ENCODE measurements at places on chromosomes 4 and X. TPM values are rescaled to one million over a fixed set of nuclear protein-coding genes. Genes with fewer than 3 reads are reported as not detected.

DNA sequence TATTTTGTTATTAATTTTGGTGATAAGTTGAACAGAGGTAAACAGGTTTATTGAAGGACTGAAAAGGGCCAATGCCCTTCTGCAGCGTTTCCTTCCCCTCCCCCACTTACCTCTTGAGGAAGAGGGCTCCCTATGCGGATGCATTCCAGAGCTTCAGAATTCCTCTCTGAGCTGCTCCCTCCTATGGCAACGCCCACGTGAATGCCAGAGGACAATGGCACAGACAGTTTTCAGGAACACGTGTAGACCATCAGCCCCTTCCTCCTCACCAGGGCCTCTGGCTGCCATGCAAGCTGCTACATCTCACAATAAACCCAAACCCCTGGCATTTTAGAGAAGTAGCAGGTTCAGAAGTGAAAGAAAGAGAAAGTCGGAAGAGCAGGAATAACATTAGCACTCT lies 127.9 kb downstream of the CHRDL1 start:
- DNase-seq, result no peak

IRS4 gene
- not detected for total RNA-seq

GRCh38 chr4:101977076-101977475 lies 186.5 kb downstream of the BANK1 start:
- no peak for DNase-seq

SYN1 gene
- 3.7 TPM for total RNA-seq

DNA sequence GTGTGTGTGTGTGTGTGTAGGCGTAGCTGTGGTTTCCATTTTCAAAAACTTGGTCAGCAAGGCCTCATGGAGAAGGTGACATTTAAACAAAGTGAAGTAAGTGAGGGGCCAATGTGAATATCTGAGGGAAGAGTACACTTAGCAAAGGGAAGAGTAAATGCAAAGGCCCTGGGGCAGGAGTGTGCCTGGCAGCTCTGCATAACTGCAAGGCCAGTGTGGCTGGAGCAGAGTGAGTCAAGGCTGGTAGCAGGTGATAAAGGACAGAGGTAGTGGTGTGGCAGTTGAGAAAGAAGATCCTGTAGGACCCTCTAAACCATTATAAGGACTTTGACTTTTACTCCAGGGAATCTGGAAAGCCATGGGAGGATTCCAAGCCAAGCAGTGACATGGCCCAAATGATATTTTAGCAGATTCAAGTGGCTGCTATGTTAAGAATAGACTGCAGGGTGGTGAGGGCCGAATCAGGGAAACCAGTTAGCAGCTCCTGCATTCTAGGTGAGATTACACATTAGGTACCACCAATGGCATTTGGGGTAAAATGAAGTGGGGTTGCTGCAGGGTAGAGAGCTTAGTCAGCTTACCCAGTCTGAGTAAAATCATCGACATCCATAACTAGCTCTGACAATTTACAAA lies 5.9 kb upstream of the TBC1D1 start:
- DNase-seq, result no peak

NUDT6 gene
- 4.2 TPM for total RNA-seq

HEPH gene
- 0.50 TPM for total RNA-seq

Data from chondrocyte (in vitro differentiated cells).